ENCODE measurements at places on chromosomes 3 and 15.

DNA sequence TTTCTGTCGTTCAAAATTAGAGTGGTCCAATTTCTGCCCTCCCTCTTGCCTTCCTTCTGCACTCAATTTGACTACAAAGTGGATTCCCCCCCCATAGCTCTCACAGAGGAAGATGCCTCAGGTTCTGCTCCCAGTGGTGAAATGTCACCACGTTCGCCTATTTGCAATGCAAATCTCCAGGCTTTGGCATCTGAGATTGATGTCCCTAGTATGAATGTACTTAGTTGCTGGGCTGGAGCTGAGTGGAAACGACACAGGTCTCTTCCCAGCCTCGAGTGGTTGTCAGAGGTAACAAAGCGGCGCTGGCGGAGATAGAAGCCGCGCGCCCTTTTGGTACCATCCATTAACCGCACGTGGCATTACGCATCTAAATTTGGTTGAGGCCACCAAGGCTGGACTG is 860.1 kb downstream of the MCTP2 start:
- no peak for DNase-seq

GRCh38 chr15:34598799-34599585 is 15.5 kb upstream of the GOLGA8B start:
- DNase-seq = no peak

DNA sequence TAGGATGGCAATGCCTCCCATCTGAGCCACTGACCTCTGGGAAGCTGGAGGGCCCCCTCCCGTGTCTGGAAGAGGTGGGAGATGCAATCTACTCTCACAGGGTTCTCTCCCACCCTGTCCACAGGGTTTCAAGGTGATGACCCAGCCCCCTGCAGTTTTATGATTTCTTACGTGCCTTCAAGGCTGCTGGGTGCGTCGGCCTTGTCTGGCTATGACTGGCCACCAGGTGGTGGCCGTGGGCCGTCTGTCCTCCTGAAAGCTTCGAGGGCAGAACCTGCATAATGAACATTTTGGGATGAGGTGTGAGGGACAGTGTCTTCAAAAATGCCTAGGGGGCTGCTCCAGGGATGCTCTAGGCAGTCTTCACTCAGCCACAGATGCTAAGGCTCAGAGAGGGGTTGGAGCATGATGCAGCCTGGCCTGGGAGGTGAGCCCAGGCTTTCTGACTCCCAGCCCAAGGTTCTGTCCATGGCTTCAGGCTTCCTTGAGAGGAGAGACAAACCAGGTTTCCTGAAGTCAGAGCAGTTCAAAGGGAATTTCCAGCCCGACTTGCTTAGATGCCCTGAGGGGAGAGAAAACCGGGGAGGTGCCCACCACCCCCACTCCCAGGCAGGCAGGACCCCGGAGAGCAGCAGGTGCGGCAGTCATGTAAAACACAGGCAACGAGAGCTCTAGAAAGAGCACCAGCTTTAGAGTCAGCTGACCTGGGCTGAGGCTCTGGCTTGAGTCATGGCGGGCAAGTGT is 18.7 kb downstream of the ISG20 start:
- no peak for DNase-seq

GRCh38 chr3:123119802-123120201 is 53.0 kb downstream of the PDIA5 start:
- DNase-seq = no peak

- no peak for DNase-seq
Observed at GRCh38 chr15:43186003-43186353, 775 bp downstream of the CCNDBP1 start.

DNA sequence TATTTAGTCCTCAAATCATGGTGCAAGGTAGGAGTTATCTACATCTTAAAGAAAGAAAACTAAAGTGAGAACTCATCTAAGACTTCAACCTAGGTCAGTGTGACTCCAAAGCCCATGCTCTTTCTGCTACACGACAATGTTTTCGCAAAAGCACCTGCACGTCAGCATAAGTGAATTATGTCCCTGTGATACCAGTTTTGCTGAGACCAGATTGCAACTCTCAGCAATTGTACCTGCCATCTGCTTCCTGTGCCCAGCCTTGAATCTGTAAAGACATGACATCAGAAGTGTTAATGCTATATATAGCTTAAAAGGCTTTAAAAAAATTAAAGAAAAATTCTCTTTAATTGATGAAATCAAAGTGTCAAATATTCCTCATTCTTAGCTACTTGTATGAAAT is 43.4 kb downstream of the RETNLB start:
- no peak for DNase-seq

GRCh38 chr3:189096092-189096491 is 75.7 kb upstream of the TPRG1 start:
- DNase-seq = no peak

GRCh38 chr15:85619992-85620689 is 174.6 kb downstream of the KLHL25 start:
- no peak for DNase-seq

- DNase-seq = no peak
Observed at GRCh38 chr3:134300520-134300919, 49.9 kb upstream of the RYK start.

DNA sequence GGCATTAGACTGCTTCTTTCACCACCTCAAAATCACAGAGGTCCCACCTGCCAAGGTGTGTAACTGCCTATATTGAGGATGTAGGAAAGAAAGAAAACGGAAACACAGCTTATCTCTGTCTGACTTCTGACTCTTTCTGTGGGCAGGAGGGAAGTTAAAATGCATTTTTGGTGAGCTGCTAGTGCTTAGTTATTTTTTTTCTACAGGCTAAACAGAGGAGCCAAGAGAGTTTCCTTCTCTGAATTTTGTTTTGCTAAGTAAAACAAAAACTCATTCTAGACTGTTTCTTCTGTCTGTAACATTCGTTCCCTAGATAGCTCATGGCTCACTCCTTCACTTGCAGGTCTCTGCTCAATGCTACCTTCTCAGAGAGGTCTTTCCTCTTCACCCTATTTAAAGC is 18.8 kb upstream of the AMOTL2 start:
- no peak for DNase-seq

DNA sequence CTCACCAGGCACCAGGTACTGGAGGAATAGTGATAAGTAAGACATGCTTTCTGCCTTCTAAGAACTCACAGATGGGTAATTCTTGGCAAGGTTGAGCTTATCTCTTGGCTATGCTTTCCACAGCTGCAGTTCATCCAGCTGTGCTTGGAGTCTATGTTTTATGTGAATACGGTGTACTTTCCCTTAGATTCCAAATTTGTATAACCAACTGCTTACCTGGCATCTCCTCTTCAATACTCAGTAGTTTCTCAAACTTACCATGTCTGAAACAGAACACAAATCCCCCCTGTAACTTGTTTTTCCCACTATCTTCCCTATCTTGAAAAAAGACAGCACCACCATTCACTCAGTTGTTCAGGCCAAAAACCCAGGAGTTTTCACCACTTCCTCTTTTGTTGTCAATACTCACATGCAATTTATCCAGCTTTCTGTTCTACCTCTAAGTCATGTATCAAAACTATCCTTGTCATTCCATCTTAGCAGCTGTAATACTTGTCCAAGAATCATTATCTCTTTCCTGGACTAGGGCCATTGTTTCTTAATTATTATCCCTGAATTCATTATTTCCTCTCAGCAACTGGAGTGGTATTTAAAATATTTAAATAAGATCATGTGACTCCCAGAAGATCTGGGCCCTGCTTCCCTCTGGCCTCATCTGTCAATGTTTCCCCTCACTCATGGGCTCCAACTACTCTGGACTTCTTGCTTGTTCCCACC is 32.6 kb downstream of the COL6A5 start:
- no peak for DNase-seq

- DNase-seq = peak; percentile 55
Observed at GRCh38 chr3:12750658-12751071, 8.4 kb downstream of the TMEM40 start.

GRCh38 chr15:75452865-75453702 is 1.6 kb upstream of the SIN3A start:
- peak; percentile 14 for DNase-seq

DNA sequence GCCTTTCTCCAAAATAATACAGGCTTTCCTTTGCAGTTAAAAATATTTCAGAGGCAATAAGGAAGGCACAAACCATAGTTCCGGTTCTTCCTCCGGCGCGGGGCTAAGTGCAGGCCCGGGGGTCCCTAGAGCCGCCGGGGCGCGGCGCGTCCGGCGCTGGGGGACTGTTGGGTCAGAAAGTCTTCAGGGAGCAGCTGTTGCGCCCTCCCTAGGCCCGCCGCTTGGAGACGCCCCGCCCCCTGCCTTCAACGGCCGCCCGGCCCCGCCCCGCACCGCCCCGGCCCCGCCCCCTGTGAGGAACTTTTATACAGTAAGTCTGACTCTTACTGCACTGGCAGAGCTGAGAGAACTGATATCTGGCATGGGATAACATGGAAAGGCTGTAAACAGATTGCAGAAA is 283.1 kb upstream of the ARL6 start:
- no peak for DNase-seq

DNA sequence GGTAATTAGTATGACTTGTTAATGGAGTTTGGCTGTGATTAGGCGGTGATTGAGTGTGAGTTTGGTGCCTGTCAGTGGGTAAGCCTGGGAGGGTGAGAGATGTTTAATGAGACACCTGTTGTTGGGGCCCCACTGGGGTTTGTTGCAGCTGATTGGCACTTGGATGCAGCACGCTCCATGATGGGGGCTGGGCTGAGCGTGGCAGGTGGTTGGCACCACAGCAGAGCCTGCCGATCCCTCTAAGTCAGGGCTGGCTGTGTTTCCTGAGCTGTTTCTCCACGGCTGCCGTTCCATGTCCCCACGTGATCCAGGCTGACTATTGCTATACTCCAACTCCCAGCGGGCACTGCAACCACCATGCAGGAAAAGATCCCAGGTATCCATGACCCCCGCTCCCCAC is 93.5 kb upstream of the ARRDC4 start:
- DNase-seq = no peak

- no peak for DNase-seq
Observed at GRCh38 chr3:175238801-175239200, 379.7 kb downstream of the NAALADL2 start.

Measured in RCC 7860 (cell line).